T-helper 22 cell (primary cell): ENCODE measurements at places on chromosomes 2 and 18.

GRCh38 chr2:120398996-120399888, 53.3 kb downstream of the INHBB start:
- no peak for DNase-seq

DNA sequence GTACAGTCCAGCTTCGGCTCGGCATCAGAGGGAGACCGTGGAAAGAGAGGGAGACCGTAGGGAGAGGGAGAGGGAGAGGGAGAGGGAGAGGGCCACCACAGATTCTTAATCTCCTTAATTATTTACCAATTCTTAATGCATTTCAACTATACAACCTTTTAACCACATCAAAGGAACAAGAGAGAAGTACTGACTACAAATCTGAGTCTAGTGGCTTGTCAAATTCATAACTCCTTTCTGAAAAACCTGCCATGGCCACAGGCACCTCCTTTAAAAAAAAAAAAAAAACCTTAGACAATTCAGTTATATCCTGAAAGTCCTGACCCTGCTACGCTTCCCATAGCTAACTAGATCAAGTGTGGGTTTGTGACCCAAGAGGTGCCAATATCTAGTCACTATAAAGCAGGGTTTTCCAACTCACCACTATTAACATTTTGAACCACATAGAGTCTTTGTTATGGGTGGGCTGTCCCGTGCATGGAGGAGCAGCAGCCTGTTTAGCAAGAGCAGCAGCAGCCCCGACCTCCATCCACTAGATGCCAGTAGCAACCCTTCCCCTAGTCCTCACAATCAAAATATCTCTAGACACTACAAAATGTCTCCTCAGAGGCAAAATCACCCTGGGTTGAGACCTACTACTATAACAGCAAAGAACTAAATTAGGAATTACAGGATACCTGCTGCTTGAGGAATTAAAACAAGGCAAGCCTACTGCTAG, 6.8 kb downstream of the ESCO1 start:
- DNase-seq = no peak

DNA sequence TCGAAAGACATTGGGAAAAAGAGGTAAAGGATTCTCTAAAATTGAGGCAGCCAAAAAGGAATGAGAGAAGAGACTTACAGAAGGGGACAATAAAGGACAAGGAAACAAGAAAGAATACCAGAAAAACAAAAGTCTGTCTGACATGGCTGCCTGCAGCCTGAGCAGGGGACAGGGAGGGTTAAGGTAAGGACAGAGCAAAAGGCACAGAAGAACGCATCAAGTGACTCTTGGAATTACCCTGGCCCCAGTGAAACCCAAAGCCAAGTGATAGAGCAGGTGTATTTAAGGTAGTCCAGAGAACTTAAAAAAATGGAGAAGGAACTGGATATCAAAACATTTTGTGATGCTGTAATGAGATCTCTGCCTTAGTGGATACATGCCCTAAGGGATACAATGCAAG, 47.1 kb upstream of the XIRP2 start:
- DNase-seq = no peak

DNA sequence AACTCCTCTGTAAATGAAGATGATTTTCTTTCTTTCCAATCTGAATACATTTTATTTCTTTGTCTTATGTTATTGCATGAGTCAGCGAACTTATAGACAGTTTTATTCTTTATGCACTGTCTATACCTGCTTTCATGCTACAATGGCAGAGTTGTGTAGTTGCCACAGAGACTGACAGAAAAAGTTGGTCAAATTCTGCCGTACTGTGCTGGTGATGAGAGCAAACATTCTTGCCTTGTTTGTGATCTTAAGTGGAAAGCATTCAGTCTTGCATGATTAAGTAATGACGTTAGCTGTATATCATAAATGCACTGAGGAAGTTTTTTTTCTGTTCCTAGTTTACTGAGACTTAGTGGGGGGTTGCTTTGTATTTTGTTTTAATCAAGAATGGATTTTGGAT, 32.9 kb downstream of the ZC3H15 start:
- DNase-seq = no peak

GRCh38 chr2:191979221-191979730, 132.4 kb upstream of the CAVIN2 start:
- no peak for DNase-seq

GRCh38 chr18:37499044-37499443, 66.6 kb downstream of the CELF4 start:
- DNase-seq = no peak

GRCh38 chr2:171522052-171522787, at the start of gene CYBRD1:
Gene CYBRD1 (plus strand): TSS chr2:171522474. CDS start chr2:171522546, 72 bp downstream.
- no peak for DNase-seq

DNA sequence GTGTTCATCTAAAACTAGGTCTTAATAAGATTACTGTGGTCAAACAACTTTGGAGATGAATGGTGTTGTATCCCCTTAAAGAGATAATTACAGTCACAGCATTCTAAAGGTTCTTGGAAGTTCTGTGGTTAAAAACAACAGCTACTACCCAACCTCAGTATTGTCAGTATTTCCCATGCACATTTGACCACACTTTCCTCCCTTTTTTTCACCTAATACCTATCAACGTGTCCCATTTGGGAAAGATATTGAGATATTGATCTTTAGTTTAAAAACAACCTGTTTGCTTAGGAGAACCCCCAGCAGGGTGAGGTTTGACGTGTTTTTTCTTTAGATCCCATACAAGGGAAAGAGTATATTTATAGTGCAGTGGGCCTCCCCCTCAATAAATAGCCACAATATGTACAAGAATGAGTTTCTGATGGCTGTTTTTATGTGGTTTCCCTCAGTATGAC, 65.6 kb downstream of the WDR7 start:
- no peak for DNase-seq

DNA sequence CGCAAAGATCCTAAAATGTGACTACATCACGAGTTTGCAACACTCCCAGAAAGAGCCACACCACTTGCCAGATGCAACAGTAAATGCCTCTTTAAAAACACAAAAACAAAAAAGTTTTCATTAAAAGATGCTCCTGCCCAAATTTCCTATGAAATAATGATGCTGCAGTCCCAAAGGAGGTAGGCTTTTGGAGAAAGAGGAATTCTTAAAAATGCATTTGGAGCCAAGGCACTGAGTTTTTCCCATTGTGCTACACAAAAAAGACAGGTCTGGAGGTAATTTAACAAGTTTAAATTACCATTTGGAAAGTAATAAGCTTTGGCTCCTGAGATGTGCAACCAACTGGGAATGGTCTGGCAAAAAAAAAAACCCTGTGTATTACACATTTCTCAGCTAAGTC, 145.0 kb downstream of the PID1 start:
- DNase-seq = no peak

- no peak for DNase-seq
Observed at GRCh38 chr2:224412141-224413015, 10.5 kb upstream of the FAM124B start.

GRCh38 chr18:55300936-55301531, 287.0 kb downstream of the TCF4 start:
- DNase-seq = no peak

DNA sequence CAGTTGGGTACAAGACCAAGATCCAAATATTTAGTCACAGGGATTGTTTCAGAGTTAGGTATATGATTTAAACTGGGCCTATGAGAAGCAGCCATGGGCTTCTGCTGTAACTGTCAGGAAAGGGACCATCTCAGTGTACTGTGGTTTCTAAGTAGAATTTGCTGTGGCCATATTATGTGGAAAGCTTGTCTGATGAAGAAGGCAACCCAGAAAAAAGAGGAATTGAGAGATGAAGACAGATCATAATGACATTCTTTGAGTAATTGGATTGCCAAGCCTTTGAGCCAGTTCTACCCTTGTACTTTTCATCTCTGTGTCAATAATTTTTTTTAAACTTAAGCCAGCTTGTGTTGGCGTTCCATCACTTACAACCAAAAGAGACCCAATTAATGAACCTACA, 259.6 kb downstream of the NUP35 start:
- no peak for DNase-seq

DNA sequence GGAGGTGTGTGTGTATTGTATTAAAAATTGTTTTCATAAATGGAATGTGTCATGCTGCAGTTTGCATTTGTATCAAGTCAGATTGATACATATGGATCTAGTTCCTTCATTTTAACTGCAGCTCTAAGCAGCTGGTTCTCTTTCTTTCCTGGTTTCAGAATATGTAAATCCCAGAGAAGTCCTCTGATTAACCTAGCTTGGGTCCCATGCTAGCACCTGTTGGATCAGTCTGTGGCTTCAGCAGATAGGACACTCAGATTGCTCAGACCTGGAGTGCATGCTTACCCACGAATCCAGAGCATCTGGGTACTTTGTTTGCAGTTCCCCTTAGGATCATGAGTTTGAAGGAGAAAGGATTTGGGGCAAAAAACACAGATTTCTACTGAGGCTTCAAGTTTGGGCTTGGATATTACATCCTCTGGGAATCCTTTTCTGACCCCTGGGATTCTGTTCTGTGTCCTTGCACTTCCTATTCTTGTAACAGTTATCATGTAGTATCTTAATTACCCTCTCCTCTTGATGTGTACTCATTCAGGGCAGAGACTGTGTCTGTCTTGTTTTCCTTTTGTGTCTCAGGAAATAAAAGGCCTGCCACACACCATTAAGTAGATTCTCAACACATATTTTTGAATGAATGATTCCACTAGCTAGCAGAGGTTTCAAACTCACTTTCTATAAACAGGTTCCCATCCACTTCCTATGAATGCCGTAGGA, 142.1 kb downstream of the PHLPP1 start:
- no peak for DNase-seq

DNA sequence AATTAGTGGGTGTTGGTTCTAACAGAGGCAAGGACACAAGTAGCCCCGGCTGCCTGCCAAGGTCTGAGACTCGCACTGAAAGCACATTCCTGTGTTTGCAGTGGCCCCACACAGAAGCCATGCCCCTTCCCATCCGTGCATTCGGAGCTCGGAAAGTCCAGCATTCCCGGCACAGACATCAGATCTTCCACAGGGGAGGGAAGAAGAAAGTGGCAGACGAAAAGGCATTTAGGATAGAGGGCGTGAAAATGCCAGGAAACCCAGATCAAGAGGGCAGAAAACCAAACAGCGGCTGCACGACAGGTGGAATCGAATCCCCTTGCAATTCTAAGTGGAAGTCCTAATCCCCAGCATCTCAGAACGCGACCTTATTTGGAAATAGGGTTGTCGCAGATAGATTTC, 105.5 kb upstream of the ASB18 start:
- DNase-seq = no peak

DNA sequence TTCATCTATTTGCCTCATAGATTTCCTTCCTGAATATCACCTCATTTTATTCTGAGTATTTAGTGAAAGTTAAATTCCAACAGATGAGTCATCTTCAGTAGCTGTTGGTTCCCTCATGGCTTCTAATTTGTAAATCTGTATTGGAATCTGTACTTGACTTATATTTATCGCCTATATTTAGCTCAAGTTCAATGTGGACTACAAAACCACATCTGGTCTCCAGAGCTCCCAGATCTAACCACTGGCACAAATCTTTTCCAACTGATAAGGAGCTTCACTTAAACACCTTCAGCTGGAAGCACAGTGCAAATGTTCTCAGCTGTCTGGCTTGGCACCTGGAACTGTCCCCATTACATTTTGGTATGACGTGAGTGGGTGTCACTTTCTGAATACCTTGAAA, 82.8 kb upstream of the DSEL start:
- no peak for DNase-seq

DNA sequence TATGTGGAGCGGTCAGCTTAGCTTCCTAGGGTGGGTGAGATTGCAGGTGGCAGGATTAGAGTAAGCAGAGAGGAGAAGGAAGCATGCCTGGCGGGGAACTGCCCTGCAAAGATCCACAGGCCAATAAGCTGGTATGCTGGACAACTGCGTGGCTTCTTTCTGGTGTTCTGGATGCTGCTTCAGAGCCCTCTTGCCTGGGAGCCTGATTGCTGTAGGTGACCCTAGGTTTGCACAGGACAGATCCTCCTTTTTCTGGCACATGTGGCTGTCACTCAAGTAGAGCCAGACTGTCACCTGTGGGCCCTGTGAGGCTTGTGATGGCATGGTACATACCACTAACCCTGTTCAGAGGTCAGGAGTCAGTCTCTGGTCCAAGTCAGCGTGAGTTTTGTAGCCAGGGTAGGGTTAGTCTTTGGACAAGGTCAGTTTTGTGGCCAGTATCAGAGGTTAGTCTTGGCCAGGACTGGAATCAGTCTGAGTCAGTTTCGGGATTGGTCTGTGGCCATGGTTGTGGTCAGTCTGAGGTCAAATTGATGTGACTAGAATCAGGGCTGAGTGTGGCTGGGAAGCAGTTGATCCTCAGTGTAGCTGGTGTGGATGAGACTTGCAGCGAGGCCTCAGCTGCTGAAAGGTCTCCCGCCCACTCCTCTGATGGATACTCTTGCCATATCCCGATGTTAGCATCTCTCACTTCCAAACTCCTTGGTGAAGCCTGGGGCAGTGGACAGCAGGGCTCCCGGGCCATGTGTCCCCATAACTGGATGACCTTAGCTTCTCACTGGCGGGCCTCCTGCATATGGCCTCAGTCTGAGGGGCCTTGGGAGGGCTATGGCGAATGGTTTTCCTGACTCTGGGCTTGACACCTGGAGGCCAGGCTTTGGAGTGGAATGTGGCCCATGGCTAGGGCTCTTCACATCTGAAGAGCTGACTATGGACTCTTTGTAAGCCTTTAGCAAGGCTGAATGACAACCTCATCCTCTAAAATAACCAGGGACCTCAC, 260.5 kb downstream of the DYSF start:
- no peak for DNase-seq

- DNase-seq = no peak
Observed at GRCh38 chr2:149082079-149082478, 43.6 kb downstream of the LYPD6B start.

DNA sequence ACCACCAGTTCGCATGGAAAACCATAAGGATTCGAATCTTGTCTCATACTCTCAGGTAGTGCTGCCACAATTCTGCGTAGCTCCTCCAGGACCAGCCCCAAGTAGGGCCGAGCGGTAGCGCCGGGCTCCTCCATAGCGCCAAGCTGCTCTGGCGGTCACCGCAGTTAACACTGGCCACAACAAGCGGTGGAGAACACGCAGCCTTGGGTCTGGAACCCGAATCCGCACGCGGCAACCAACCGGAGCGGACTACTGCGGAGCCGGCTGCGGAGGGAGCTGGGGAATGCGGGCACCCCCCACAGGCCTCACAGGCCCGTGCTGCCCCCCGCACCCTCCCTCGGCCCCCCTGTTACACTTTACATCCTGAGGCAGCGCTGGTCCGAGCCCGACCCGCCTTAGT, 531.5 kb downstream of the STK39 start:
- no peak for DNase-seq

- DNase-seq = no peak
Observed at GRCh38 chr2:134683561-134684112, 35.2 kb downstream of the TMEM163 start.
